Aorta (tissue), 5 donors: ENCODE measurements at places on chromosomes 16 and 17. TPM values are rescaled to one million over a fixed set of nuclear protein-coding genes. Genes with fewer than 3 reads are reported as not detected.

- no peaks in the 10 kb centered on the region for H3K4me1 ChIP-seq
- no peaks in the 10 kb centered on the region for H3K27me3 ChIP-seq
- H3K4me3 ChIP-seq = no peak overlapping the region
- H3K36me3 ChIP-seq = no peaks in the 10 kb centered on the region
- H3K27ac ChIP-seq = no peak overlapping the region
Observed at GRCh38 chr17:36613155-36613554, 11.8 kb downstream of the MRM1 start.

GRCh38 chr16:29816694-29817441, 916 bp downstream of the PAGR1 start:
- H3K4me1 ChIP-seq = no peaks in the 10 kb centered on the region
- H3K27ac ChIP-seq = peak overlapping the region; percentile 79
- DNase-seq = peak; percentile 85
- H3K36me3 ChIP-seq = no peaks in the 10 kb centered on the region

GRCh38 chr17:57463103-57463885, 207.0 kb downstream of the MSI2 start:
- DNase-seq = no peak
- no peaks in the 10 kb centered on the region for H3K27me3 ChIP-seq
- no peaks in the 10 kb centered on the region for H3K36me3 ChIP-seq
- H3K4me1 ChIP-seq = no peaks in the 10 kb centered on the region

DNA sequence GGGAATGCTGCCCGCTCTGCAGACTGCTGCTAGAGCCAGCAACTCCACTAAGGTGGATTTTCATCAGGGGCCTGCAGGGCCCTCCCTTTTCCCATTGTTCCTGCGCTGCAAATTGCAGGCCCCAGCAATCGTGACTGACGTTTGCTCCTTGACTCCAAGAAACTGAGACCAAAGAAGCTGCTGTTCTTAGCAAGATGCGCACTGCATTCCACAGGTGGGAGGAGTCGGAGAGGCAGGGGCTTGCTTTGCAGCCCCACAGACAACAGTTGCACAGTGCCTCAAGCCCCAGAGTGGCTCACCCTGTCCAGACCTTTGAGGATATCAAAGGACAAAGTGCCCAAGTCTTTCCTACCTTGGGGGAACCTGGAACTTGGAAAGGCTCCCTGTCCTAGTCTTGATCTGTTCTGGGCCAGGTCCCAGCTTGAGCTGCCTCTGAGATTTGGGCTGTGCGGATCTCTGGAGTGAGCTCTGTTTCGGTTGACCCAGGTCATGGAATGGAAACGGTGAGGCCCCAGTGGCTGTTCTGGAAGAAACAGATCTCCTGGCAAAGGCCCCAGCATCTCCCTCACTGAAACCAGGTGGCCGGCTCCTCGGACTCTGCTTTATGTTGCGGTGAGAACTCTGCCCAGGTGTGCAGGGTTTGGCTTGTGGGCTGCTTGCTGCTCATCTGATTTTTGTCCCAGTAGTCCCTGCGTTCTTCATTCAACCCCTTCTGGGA, 24.9 kb downstream of the PLCD3 start:
- H3K36me3 ChIP-seq = peaks cover 7% of the 10 kb centered on the region
- no peaks in the 10 kb centered on the region for H3K27me3 ChIP-seq
- H3K4me1 ChIP-seq = peaks cover 3% of the 10 kb centered on the region
- H3K4me3 ChIP-seq = no peak overlapping the region

GRCh38 chr17:35981908-35982330, 622 bp upstream of the CCL16 start:
- no peak for DNase-seq
- no peaks in the 10 kb centered on the region for H3K36me3 ChIP-seq
- no peak overlapping the region for H3K27ac ChIP-seq

GRCh38 chr17:72927146-72927545, 165.3 kb downstream of the SLC39A11 start:
- H3K36me3 ChIP-seq = peaks cover 2% of the 10 kb centered on the region
- H3K4me1 ChIP-seq = peaks cover 2% of the 10 kb centered on the region
- DNase-seq = no peak
- no peak overlapping the region for H3K27ac ChIP-seq
- no peaks in the 10 kb centered on the region for H3K27me3 ChIP-seq
- no peak overlapping the region for H3K4me3 ChIP-seq

GRCh38 chr16:22092143-22092933, at the start of gene VWA3A:
Gene VWA3A, plus strand, starts transcription at chr16:22092541. Its CDS starts 97 bp downstream, at chr16:22092638.
- no peak for DNase-seq
- H3K4me1 ChIP-seq = no peaks in the 10 kb centered on the region
- peaks cover 2% of the 10 kb centered on the region for H3K27me3 ChIP-seq

- no peak overlapping the region for H3K27ac ChIP-seq
- no peak overlapping the region for H3K4me3 ChIP-seq
- no peak for DNase-seq
- no peaks in the 10 kb centered on the region for H3K36me3 ChIP-seq
Observed at GRCh38 chr16:27689711-27690110, 139.8 kb downstream of the KATNIP start.

DNA sequence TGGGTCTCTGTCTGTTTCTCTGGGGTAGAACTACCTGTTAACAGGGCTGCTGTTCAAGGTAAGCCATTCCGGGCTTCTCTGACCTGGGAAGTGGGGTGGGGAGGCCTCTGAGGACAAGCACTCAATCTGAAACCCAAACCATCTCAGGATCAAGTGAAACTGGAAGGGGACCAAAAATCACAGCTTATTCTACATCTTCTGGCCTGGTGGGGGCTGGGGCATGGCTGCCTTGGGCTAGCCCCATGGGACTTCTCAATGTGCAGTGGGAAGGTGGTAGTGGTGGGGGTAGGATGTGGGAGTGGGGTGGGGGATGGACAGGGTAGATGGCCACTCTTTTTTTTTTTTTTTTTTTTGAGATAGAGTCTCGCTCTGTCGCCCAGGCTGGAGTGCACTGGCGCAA, 5.5 kb downstream of the FLOT2 start:
- no peak overlapping the region for H3K4me3 ChIP-seq
- DNase-seq = no peak
- H3K36me3 ChIP-seq = no peaks in the 10 kb centered on the region
- no peak overlapping the region for H3K27ac ChIP-seq

GRCh38 chr17:83080858-83081683, 1.7 kb downstream of the METRNL start:
- no peaks in the 10 kb centered on the region for H3K4me1 ChIP-seq
- H3K27ac ChIP-seq = peak overlapping the region; percentile 72
- H3K4me3 ChIP-seq = peak overlapping the region; percentile 95
- no peaks in the 10 kb centered on the region for H3K27me3 ChIP-seq

- H3K27me3 ChIP-seq = no peaks in the 10 kb centered on the region
- peaks cover 6% of the 10 kb centered on the region for H3K4me1 ChIP-seq
- H3K36me3 ChIP-seq = no peaks in the 10 kb centered on the region
- peak within 1 kb of the TSS; percentile 79 for H3K4me3 ChIP-seq
- DNase-seq = peak; percentile 90
Observed at GRCh38 chr16:73047536-73048291, at the start of gene ZFHX3. Gene ZFHX3, minus strand, starts transcription at chr16:73048128. Its CDS starts 87,983 bp downstream, at chr16:72960145.

DNA sequence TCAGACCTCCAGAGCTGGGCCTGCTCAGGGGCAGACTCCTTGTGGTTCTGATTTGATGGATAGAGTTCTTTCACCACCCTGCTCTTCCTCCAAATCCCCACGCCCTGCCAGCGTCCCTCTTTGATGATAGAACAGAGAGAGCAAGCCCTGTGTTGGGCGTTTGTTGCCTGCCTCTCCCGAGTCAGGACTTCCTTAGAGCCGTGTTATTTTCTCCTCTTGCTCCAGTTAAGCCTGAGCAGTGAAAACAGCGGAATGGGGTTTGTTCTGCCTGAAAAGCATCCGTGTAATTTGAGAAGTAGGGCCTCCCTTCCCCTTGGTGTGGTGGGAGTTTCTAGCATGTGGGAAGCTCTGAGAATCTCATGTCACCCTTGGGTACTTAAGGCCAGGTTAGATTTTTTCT, 22.1 kb downstream of the TMEM94 start:
- no peaks in the 10 kb centered on the region for H3K4me1 ChIP-seq
- H3K4me3 ChIP-seq = no peak overlapping the region
- no peaks in the 10 kb centered on the region for H3K36me3 ChIP-seq
- DNase-seq = no peak

GRCh38 chr16:78984887-78985464, 615.6 kb downstream of the MAF start:
- no peaks in the 10 kb centered on the region for H3K27me3 ChIP-seq
- no peak for DNase-seq
- H3K36me3 ChIP-seq = peaks cover 3% of the 10 kb centered on the region

DNA sequence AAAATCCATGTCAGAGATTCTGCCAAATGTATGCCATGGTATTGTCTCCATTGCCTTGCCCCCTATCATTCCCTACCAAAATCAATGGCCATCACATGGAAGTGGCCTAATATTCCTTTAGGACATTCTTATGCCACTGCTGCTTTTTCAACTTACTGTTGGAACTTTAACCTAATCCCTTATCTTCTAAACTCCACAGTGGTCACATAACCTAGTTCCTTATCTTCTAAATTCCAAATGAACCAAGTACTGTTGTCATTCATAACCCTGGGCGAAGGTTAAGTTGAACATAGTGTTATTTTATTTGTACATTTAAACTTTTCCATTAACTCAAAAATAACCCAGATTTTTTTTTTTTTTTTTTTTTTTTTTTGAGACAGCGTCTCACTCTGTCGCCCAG, 3.6 kb downstream of the HSF5 start:
- H3K4me1 ChIP-seq = no peaks in the 10 kb centered on the region
- no peaks in the 10 kb centered on the region for H3K36me3 ChIP-seq
- no peak overlapping the region for H3K27ac ChIP-seq
- no peaks in the 10 kb centered on the region for H3K27me3 ChIP-seq

- H3K27me3 ChIP-seq = no peaks in the 10 kb centered on the region
- no peaks in the 10 kb centered on the region for H3K36me3 ChIP-seq
- no peaks in the 10 kb centered on the region for H3K4me1 ChIP-seq
- H3K27ac ChIP-seq = no peak overlapping the region
- DNase-seq = no peak
Observed at GRCh38 chr17:33113991-33114370, 122.3 kb downstream of the SPACA3 start.

- peak; percentile 28 for DNase-seq
- no peaks in the 10 kb centered on the region for H3K27me3 ChIP-seq
- H3K4me3 ChIP-seq = no peak overlapping the region
- H3K36me3 ChIP-seq = no peaks in the 10 kb centered on the region
Observed at GRCh38 chr16:86942151-86943051, 364.1 kb downstream of the FOXL1 start.

GRCh38 chr17:41211845-41212466, 14.5 kb upstream of the KRTAP9-2 start:
- no peaks in the 10 kb centered on the region for H3K36me3 ChIP-seq
- no peak overlapping the region for H3K4me3 ChIP-seq
- no peaks in the 10 kb centered on the region for H3K4me1 ChIP-seq
- no peaks in the 10 kb centered on the region for H3K27me3 ChIP-seq
- H3K27ac ChIP-seq = no peak overlapping the region

GRCh38 chr17:76130473-76130872, 10.6 kb downstream of the FOXJ1 start:
- no peak for DNase-seq
- no peak overlapping the region for H3K4me3 ChIP-seq
- no peaks in the 10 kb centered on the region for H3K27me3 ChIP-seq

GRCh38 chr16:67191995-67192681, at the start of gene E2F4:
Gene E2F4, plus strand, starts transcription at chr16:67192155. Its CDS starts 73 bp downstream, at chr16:67192228.
- H3K27me3 ChIP-seq = no peaks in the 10 kb centered on the region
- no peaks in the 10 kb centered on the region for H3K4me1 ChIP-seq
- H3K27ac ChIP-seq = no peak within 1 kb of the TSS
- H3K36me3 ChIP-seq = no peaks in the 10 kb centered on the region

- no peaks in the 10 kb centered on the region for H3K4me1 ChIP-seq
- no peak overlapping the region for H3K4me3 ChIP-seq
- no peaks in the 10 kb centered on the region for H3K27me3 ChIP-seq
- H3K36me3 ChIP-seq = peaks cover 2% of the 10 kb centered on the region
Observed at GRCh38 chr16:84478172-84478947, 26.1 kb downstream of the MEAK7 start.

DNA sequence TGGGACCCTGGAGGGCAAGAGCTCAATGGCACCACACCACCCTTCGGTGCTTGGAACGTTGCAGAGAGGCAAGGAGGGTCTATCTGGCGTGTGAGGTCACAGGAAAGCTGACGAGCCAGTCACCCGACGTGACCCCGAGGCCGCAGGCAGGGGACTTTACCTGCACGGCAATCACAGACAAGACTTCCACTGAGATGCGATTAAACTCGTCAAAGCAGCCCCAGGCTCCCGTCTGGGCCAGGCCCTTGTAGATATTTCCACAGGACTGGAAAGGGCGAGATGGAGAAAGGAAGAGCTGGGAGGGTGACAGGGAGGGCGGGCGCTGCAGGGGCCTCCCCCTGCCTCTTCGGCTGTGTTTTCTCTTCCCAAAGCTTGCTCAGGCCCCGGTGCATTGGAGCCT, 78.3 kb downstream of the DNAH17 start:
- peak; percentile 44 for DNase-seq
- no peak overlapping the region for H3K4me3 ChIP-seq
- H3K27ac ChIP-seq = no peak overlapping the region

- H3K27ac ChIP-seq = no peak overlapping the region
- H3K27me3 ChIP-seq = no peaks in the 10 kb centered on the region
- no peaks in the 10 kb centered on the region for H3K36me3 ChIP-seq
Observed at GRCh38 chr16:84826558-84826941, 6.8 kb downstream of the CRISPLD2 start.

DNA sequence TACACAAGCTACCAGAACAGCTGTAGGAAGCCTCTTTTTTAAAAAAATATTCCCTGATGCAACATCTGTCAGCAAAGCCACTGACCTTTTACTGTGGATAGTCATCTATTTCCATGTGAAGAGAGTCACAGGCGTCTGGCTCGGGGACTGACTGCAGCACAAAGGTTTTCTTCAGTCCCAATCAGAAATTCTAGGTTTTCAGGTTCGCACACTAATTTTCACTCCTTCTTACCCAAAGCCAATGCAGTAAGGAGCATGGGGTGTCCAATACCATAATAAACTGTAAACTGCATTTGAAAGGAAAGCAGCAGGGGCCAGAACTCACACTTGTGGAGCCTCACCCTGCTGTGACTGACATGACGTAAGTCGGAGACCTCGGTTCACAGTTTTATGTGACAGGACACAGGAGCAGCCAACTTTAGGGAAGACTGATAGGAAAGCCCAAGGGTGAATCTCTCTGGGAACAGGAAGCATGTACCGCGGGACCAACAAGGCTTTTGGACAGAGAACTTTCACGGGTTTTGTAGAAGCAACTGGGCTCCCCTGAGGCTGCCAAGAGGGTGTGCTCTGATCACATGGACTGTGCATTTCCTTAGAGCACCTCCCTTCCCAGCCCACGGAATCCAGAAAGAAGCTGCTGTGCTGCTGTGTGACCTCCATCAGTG, 9.1 kb upstream of the TMEM100 start:
- DNase-seq = no peak
- H3K4me3 ChIP-seq = no peak overlapping the region
- H3K27ac ChIP-seq = no peak overlapping the region
- no peaks in the 10 kb centered on the region for H3K27me3 ChIP-seq

GRCh38 chr17:44522883-44523671, 19.9 kb upstream of the GPATCH8 start:
- H3K27ac ChIP-seq = no peak overlapping the region
- H3K4me3 ChIP-seq = no peak overlapping the region
- H3K36me3 ChIP-seq = no peaks in the 10 kb centered on the region
- H3K27me3 ChIP-seq = no peaks in the 10 kb centered on the region

The KLHL11 gene
- 11.9 TPM for total RNA-seq

The BCKDK gene
- 37.2 TPM for total RNA-seq

The TAOK1 gene
- 85.6 TPM for total RNA-seq

The GPR142 gene
- total RNA-seq = not detected

The CASKIN1 gene
- 0.15 TPM for total RNA-seq

The KRTAP4-9 gene
- not detected for total RNA-seq

The SOST gene
- 34.3 TPM for total RNA-seq

The CCL11 gene
- total RNA-seq = not detected

The OR4D1 gene
- not detected for total RNA-seq

The ZP2 gene
- total RNA-seq = not detected

The ZNF48 gene
- total RNA-seq = 6.2 TPM

The DHRS7C gene
- total RNA-seq = not detected
